ENCODE measurements at places on chromosomes 5 and 9.

DNA sequence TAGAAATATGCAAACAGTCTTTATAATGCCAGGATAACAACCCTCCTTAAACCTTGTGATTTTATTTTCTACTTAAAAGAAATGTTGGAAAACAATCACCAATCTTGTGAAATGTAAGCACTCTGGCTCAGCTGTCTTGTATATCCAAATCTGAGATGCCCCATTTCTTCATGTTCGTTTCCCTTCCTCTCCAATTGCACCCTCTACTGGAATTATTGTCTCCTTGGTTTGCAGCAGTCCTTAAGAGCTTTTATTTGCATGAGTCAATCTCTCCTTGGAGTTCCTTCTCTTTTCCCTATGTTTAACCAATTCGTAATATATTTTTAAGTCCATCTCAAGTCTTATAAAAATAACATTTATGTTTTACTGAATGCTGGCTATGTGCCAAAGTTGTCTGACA lies 362.0 kb upstream of the CDH10 start:
- DNase-seq = no peak

- DNase-seq = no peak
These were observed 814.2 kb upstream of the ZNF608 start for GRCh38 chr5:125560476-125561225.

DNA sequence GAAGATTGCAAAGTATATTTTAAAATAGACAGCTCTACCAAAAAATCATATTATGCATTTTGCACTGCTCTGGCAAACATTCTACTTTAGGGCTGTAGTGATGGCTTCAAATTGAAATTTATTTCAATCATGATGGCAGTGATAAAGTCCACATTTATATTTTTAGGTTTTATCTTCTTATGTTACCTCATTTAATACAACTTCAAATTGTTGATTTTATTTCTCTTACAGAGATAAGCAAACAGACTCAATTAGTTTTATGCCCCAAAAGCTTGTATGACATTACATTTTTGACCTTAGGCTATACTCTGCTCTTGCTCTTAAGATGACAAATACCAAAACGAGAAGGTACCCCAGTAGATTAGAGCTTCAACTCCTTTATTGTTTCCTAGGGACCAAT lies 87.4 kb downstream of the CYLC2 start:
- DNase-seq = no peak

- DNase-seq = no peak
These were observed 119.1 kb downstream of the HTR1A start for GRCh38 chr5:63843190-63843589.

DNA sequence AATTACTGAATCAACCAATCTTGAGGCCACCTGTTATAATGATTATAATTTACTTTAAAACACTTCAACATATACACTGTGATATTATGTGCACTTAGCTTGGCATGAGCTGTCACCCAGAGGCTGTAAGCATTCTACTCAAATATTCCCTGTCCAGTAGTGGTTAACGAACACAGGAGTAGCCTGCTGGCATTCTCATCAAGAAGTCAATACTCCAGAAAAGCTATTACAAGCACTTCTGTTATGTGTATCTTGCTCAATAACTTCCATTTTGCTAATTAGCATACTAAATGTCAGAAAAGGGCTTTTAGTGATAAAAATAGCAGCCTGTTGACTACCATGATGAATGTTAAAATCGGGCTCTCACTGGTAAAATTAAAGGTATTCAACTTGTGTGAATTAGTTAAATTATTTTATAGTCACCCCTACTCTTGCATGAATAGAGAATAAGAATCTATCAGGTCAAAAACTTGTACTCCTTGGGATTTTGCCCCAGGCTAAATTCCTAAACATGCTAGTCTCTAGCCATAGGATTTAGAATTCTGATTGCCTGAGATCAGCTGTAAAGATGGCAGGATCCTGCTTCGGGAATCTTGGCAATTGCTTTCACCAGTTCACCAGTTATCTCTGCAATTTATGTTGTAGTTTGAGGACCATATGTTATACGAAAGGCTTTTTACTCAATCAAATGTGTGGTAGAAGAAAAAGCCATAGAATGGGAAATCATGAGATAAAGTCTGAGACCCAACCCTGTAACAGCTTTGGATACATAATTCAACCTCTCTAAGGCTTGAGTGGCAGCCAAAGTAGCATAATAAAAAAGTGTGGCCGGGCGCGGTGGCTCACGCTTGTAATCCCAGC lies 43.4 kb upstream of the PAM start:
- DNase-seq = no peak

- DNase-seq = no peak
These were observed 1.0 kb upstream of the DAB2IP start for GRCh38 chr9:121650217-121651007.

- no peak for DNase-seq
These were observed 27.7 kb downstream of the CDC37L1 start for GRCh38 chr9:4706971-4707622.

GRCh38 chr9:134475011-134475790 lies 148.9 kb downstream of the RXRA start:
- no peak for DNase-seq

GRCh38 chr9:133694686-133695085 lies 43.5 kb downstream of the SARDH start:
- no peak for DNase-seq

DNA sequence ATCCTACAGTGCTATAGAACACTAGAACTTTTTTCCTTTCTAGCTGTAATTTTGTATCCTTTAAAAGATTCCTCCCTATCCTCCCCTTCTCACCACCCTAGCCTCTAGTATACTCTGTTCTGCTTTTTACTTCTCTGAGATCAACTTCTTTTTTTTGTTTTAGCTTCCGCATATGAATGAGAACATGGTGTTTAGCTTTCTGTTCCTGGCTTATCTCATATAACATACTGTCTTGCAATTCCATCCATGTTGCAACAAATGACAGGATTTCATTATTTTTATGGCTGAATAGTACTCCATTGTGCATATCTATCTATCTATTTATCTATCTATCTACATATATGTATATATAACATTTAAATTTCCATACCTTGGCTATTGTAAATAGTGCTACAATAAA lies 126.0 kb upstream of the MAN2A1 start:
- DNase-seq = no peak

DNA sequence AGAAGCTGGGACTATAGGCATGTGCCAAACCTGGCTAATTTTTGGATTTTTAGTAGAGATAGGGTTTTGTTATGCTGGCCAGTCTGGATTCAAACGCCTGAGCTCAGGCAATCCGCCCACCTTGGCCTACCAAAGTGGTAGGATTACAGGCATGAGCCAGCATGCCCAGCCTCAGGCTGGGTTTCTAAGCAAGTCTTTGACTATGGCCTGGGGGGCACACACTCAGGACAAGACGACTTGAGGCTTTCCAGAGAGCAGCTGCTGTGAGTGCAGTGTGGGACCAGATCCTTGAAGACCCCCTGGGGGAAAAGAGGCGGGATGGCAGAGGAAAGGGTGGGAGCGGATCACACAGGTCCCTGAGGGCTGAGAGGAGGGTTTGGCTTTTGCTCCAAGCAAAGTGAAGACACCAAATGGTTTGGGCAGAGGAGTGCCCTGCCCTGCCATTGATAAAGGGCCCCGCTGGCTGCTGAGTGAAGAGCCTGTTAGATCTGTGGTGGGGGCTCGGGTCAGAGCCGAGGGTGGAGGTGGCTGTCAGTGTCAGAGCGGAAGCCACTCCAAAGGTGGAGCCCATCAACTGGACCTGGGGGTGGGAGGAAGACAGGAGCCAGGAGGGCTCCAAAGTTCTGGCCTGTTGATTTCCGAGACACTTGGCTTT lies 46.8 kb upstream of the FUBP3 start:
- no peak for DNase-seq

DNA sequence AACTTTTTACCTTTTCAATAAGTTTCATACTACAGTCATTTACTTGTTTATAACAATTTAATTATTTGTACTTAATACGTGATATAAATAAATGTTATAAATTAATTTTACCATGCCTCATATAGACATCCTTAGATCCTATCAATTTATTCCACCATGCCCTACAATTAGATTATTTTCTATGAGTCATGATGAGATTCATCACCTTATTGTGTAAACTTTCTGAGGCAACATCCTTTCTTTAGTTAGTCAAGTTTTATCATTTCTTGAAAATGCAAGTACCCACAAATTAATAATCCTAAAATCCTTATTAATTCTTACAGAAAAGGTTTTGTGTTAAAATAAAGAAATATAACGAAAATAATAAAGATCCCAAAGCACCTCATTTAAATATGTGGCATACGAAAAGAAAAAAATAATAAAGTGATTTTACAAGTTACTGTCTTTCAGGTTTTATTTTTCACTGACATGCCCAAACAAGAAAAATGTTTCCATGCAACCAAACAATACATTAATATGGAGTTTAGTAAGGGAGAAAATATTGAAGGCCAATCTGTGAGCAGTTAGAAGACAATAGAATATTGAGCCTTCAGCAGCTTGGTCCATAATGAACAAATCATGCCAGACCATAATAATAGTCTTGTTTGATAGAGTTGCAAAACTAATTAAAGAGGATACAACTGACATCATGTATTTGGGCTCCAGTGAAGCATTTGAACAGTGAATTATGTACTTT lies 188.7 kb upstream of the MRPS30 start:
- no peak for DNase-seq

DNA sequence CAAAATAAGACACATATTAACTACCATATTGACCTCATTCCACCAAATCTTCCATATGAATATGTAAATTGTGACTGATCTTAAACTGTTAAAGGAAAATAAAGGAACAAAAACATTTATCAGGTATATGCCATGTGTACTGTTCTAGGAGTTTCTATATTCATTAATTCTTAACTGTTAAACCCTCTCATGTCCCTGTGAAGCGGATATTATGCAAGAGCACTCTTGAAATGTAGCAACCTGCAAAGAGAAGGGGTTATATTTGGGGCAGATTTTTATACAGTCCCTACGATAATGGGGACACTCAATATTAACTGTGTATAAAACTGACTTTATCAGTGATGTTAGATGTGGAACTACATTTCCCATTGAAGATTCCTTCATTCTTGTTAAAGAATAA lies 184.9 kb upstream of the OR13F1 start:
- DNase-seq = no peak

GRCh38 chr5:10311595-10312425 lies 4.1 kb upstream of the CMBL start:
- DNase-seq = no peak

DNA sequence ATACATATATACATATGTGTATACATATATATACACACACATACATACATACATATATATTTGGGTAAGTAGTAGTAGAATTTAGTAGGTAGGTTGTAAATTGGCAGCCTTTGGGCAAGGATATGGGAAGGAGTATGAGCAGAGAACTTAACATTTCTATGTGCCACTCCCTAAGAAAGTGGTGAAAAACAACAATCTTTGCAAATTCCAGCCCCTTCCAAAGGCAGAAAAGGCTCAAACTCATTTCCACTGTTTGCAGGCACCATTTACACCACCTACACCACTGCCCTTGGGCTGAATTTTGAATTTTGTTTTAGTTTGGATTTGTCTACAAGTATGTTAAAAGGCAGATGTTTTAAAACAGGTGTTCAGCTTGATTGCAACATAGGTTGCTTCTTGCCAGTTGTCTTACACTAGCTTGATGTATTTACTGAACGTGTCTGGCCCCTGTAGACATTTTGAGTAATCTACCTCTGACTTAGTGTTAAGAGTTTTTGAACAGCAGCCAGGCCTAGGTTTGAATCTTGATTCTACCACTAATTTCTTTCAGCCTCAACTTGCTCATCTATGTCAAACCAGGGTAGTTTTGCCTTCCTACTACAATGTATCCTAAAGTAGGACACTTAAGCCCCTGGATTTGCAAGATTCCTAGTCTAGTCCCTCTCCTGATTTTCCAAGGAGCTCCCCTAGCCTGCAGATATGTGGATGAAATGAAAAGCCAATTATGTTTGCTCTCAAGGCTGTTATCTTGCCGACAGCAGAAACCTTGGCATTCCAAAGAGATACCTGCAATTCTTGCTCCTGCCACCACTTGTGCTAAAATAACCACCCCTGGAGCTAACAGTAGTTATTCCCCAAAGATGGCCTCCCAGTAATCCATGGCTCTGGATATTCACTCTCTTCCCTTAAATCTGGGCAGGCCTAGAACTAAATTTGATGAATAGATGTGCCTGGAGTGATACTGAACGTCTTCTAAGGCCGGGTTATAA lies 156.2 kb upstream of the SLC44A1 start:
- no peak for DNase-seq

DNA sequence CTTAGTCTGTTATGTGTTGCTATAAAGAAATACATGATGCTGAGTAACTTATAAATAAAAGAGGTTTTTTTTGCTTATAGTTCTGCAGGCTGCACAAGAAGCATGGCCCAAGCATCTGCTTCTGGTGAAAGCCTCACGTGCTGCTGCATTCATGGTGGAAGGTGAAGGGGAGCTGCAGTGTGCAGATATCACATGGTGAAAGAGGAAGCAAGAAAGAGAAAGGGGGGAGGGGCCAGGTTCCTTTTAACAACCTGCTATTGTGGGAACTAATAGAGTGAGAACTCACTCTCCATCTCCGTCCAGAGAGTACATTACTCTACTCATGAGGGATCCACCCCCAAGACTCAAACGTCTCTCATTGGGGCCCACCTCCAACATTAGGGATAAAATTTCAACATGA lies 12.5 kb upstream of the PARP8 start:
- no peak for DNase-seq

GRCh38 chr5:56534102-56534829 lies 281.1 kb upstream of the MAP3K1 start:
- no peak for DNase-seq

- DNase-seq = no peak
These were observed 588.1 kb upstream of the MEF2C start for GRCh38 chr5:89471115-89471514.

DNA sequence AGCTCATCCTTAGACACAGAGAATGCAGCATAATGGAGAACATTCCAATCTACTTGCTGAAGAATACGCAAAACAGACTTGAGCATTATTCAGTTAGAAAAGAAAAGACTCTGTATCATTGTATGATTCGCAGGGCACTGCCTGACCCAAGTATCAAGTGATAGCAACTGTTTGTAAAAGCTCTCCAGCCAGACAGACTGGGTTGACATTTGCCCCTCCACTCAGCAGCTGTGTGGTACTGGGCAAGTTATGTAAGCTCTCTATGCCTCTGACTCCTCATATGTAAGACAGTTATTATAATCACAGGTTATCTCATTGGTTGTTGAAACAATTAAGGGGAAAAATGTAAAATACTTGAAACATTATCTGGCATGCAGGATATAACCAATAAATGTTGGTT lies 505.0 kb downstream of the ELAVL2 start:
- DNase-seq = no peak

- no peak for DNase-seq
These were observed 365.1 kb upstream of the NUDT12 start for GRCh38 chr5:103927739-103928138.

DNA sequence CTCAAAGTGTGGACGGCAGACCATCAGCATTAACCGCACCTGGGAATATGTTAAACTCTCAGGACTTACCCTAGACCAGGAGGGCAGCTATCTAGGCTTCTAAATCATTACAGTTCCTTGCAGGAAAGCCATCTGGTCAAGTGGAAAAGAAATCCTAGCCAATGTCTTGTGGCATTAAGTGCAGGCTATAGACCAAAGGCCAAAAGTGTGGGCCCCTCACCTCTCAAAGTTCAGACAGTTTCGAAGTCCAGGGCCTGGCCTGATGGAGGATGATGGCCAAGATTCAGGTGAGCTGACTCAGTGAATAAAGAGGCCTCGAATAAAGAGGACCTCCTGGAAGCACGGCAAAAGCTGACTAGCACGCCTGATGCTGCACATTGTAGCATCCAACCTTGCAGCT lies 24.0 kb upstream of the PTPN3 start:
- DNase-seq = no peak

- DNase-seq = no peak
These were observed 92.1 kb downstream of the TLE4 start for GRCh38 chr9:79663878-79664277.

GRCh38 chr5:51678330-51678729 lies 295.1 kb downstream of the ISL1 start:
- no peak for DNase-seq

Data from T-helper 1 cell (primary cell).